Stimulated activated CD8-positive, alpha-beta memory T cell treated with anti-CD3 and anti-CD28 coated beads, Interleukin-4, amount 100 ng/mL, for 1 hour (primary cell): ENCODE measurements at places on chromosomes 12 and 14.

DNA sequence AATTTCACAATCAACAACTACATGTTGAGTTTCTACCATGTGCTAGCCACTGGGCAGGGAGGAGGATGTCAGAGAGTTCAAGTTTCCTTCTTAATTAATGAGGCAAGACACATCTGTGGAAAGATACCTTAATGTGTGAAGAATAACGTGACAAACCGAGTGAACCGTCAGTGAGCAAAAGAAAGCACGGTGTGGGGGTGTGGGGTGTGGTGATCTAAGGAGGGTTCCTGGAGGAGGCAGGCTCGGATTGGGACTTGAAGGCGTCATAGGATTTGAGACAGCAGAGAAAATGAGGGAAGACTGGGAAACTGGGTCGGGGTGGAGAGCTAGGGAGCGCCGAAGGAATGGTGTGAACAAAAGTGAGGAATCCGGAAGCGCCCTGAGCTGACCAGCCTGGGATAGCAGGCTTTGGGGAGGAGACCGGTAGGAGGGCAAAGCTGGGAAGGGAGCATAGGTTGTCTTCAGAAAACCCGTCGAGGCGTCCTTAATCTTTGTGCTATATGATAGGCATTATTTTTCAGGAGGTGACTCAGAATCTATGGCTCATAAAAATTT lies 22.3 kb downstream of the GALNT8 start:
- DNase-seq = no peak

GRCh38 chr14:20905676-20906075 lies 14.5 kb downstream of the RNASE3 start:
- DNase-seq = no peak

DNA sequence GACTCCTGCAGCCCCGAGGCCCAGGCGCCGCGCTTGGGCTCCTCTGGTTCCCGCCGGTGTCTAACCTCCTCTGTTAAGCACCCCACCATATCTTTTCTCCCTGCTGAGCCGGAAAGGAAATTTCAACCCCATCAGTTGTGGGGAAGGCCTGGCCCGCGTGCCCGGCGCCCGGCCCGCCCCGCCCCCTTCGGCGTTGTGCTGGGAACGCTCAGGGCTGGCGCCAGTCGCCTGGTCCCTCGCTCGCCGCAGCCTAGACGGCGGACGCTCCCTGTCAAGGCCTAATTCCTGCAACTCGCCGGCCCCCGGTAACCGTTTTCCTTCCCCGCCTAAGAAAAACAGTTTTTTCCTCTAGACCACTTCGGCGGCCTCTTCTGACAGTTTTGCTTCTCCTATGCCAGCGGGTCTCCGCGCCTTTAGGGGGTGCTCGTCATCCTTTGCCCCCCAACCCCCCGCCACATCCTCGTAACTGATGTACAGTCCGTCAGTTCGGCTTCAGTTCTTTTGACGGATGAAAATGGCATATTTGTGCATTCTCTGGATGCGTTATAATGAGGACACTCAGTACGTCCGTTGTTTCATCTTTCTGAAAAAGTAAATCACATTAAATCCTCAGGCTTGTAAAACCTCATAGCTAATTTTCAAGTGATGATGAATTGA lies 506 bp upstream of the NAP1L1 start:
- peak; percentile 31 for DNase-seq

GRCh38 chr12:127912035-127912665 lies 354.8 kb upstream of the TMEM132C start:
- no peak for DNase-seq

DNA sequence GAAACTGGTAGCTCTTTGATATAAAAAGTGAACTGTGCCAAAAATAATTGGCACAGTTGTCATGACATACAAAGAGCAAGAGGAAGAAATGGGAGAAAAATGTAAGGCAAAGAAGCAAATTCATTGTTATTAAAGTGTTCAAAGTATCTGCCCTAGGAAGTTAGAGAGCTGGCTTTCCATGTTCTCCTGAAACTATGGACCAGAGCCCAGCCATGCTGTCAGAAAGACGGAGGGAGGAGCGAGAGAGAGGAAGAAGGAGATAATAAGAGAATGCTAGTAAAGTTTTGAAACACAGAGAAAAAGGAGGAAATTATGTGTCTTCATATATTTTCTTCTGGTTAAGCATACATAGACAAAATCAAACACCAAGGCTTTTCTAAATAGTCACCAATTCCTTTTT lies 78.1 kb upstream of the PELI2 start:
- DNase-seq = no peak

GRCh38 chr14:96889091-96889490 lies 91.9 kb downstream of the VRK1 start:
- DNase-seq = no peak

DNA sequence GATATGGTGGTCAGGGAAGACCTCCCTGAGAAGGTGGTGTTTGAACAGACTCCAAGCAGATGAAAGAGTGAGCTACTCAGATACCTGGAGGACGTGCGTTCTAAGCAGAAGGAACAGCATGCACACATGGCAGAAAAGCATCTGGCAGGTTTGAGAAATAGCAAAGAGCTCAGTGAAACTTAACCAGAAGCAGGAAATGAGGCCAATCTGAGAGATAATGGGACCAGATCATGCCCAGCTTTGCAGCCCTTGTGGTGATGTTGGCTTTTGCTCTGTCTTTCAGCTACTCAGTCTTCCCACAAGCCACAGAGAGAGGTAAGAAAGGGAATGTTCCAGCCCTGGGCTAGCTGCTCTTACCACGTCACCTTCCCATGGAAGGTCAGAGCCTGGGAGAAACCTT lies 176.3 kb upstream of the GSC start:
- DNase-seq = no peak

- no peak for DNase-seq
Measured at GRCh38 chr12:38154096-38155019, 162.2 kb upstream of the ALG10B start.

GRCh38 chr14:34450542-34450915 lies 11.5 kb downstream of the SPTSSA start:
- DNase-seq = no peak

GRCh38 chr12:34400986-34401658 lies 378.8 kb downstream of the ALG10 start:
- no peak for DNase-seq

DNA sequence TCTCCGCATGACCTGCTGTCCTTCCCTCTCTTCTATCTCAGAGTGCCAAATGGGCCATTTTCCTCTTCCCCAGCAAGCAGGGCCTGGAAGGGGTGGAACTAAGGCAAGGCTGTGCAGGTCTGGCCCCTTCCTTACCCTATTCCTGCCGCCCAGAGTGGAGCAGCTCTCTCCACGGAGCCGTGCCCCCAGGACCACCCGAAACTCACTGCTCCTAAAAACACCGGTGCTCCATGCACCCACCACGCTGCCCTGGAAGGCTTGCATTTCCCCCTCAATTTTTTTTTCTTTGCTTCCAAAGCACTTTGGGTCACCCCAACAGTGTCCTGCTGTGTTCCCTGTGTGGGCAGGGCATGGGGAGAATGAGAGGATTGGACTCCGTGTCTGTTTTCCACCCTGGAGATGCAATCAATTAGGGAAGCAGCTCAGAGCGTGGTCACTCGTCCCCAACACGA lies 48.5 kb upstream of the MEG3 start:
- DNase-seq = no peak

- no peak for DNase-seq
Measured at GRCh38 chr12:14756334-14757143, 46.7 kb downstream of the WBP11 start.

DNA sequence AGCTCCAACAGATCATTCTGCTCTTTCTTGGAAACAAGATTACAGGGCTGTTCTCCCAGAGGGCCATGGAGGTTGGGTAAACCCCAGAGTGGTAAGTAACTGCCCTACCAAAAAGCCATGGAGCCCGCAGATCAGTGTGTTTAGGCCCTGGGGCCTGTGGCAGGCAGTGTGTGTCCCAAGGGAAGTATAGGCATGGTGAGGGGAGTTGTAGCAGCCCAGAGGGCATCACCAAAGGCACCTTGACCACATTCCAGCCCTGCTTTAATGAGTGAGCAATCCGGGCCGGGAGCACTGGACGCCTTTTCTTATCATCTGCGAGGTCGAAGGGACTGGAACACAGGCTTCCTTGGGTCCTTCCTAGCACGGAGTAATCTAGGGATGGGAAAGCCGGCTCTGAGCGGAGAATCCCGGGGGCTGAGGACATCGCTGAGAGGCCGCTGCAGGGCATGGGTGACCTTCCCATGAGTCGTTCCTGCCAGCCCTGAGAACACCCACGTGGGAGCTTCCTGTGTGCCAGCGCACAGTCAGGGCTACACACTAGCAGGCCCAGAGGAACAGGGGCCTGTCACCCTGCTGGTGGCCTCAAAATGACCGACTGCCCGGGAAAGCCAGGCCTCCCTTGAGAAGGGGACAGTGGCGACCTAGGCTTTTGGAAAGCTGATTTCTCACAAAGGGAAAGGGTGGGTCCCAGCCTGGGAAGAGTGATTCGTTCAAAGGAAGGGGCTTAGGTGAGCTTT lies 91.3 kb downstream of the NINJ2 start:
- DNase-seq = no peak

GRCh38 chr14:103122947-103123633 lies at the start of gene TNFAIP2:
Gene TNFAIP2 (plus strand): TSS chr14:103123461. CDS start chr14:103126458, 2,997 bp downstream.
- no peak for DNase-seq

DNA sequence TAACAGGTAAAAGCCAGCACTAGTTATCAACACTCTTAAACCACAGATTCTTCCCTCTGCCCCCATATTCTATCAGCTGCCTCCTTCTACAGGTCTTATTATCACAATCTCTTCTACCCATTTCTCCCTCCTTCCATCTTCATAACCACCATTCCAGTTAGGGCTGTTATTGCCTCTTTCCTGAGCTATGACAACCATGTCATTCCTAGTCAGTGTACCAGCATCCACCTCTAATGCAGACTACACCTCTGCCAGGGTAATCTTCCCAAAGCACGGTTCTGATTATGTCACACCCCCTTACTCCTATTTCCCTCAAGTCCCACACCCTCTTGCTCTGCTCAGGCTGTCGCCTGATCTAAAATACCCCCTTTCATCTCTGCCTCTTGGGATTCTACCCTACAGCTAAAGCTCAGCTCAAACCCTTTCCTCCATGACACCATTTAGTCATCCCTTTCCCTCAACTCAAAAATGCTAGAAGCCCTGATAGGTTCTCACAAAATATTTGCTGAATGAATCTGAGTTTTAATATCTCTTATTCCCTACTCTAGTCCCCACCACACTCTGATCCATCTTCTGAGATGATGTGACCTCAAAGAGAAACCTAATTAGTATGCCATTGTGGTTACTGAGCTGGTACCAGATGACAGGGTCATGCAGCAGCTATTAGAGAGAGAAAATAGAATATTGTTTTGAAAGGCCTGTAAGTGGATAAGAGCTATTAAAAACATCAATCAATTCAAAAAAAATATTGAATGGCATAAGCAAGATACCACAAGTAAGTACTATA lies 11.7 kb downstream of the RACGAP1 start:
- DNase-seq = no peak

GRCh38 chr12:31843398-31844095 lies 114.7 kb upstream of the AMN1 start:
- DNase-seq = no peak

- DNase-seq = no peak
Measured at GRCh38 chr12:105324704-105325103, 5.8 kb upstream of the C12orf75 start.

DNA sequence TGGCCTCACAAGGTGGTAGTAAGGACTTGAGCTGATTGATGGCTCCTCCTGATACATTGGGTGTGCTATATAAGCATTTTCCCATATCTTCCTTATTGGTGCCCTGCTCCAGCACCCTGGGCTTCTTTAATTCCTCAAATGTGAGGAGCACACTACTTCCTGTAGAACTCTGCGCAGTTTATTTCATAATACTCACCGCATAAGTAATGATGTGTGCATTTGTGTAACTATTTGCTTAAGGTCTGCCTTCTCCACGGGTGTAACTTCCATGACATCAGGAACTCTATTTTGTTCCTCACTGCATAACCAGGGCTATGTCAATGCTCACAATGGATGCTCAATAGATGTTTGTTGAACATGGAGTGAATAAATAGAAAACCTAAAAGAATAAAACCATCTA lies 392.2 kb downstream of the SEC23A start:
- no peak for DNase-seq

DNA sequence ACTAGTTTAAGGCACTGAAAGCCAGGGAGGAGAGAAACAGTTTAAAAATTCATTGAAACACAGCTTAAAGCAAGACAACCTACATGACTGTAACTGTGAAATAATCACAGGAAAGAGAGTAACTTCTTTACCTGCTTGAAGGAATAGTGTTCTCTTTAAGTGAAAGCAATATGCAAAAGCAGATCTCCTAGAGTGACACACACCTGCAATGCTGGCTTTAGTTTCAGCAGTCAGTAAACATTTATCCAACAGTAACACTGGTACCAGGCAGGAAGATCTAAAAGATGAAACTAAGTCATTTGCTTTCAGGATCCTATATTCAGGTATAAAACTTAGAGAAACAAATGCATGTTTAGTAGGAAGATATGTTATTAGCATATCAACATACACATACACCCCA lies 85.3 kb upstream of the PPM1H start:
- DNase-seq = no peak

DNA sequence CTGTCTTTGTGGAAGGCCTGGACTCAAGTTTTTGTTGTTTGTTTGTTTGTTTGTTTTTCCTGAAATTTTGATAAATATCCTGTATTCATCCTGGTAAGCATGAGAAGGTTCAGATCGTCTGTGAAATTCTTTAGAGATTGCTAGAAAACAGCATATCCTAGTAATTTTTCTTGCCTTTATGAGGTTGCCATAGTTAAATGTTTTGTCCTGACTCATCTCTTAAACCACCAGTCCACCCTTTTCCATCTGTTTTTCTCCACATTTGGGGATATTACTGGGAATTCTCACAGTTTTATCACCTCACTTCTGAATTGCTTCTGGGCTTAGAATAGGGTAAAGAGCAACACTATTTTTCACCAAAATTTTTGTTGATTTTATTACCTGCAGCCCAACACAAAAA lies 248.3 kb downstream of the FBXL14 start:
- DNase-seq = no peak

GRCh38 chr14:99649219-99649618 lies 4.3 kb downstream of the HHIPL1 start:
- DNase-seq = no peak

- DNase-seq = no peak
Measured at GRCh38 chr12:118603610-118604361, 227.4 kb downstream of the SUDS3 start.

GRCh38 chr12:78241446-78241845 lies 410.8 kb downstream of the NAV3 start:
- no peak for DNase-seq

DNA sequence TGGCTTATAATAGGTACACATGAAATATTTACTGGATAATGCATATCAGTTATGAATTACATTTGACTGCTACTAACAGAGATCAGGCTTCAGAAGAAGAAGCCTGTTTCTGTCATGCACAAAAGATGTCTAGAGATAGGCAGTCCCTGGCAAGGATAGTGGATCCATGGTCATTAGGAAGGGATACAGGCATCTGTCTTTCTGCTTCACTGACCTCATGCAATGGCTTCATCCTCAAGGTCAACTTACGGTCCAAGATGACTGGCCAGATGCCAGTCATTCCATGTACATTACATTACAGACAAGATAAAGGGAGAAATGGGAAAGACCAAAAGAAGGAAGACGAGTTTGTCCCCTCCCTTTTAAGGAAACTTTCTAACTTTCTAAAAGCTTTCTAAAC lies 94.0 kb downstream of the NUAK1 start:
- DNase-seq = no peak
